ENCODE measurements at places on chromosomes 5 and 9.

DNA sequence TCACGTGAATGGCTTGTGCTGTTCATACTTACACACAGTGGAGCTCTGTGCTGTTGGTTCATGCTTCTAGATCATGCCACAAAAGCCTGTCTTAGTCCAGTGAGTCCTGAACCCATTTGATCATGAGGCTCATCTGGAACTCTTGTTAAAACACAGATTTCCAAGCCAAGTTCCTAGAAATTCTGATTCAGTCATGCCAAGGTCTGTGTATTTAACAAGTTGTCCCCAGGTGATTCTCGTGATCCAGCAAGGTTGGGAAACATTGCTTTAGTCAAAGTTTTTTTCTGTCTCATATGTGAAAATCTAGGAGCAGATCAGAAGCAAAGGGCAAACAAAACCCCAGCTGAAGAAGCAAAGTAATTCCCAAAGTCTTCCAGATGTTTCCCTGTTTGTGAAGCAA lies 112.5 kb upstream of the GAS1 start:
- no peak for DNase-seq

- DNase-seq: no peak
Observed at GRCh38 chr5:86500947-86501346, 116.8 kb upstream of the COX7C start.

GRCh38 chr9:127987103-127987614 lies 6.4 kb upstream of the EEIG1 start:
- no peak for DNase-seq

DNA sequence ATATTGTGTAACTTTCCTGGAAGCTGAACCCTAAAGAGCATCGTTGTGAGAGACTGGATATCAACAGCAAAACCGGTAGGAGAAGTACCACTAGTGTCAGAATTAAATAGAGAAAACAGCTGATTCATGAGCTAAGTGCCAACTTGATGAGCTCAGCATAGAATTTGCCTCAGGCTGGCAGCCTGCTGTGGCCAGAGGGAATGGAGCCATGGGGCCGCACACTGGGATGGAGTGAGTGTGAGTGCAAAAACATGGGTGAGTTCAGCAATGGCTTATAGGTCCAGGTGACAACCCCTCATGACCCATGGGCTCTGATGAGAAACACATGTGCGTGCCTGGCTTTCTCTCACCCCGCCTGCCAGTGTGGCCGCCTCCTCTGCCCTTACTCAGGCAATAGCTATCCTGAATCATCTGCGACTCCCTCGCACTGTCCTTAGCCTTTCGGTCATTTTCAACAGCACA lies 25.4 kb downstream of the ADAMTS16 start:
- no peak for DNase-seq

DNA sequence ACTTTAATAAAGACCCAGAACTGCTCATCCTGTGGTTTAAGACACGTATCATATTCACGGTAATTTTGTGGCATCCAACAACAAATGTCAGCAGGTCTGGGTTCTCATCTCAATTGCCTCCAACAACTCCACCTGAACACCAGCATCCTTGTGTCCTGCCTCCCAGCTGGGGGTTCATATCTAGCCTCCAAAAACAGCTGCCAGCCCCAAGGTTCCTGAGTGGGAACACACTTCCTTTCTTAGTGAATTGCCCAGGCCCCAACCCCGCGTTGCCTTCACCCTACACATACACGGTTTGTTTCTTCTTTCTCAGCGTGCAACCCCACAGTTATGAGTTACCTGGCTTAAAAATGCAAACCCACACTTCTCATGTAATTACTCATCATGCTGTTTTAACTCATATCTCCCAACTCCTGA lies 77.9 kb downstream of the SEMA4D start:
- no peak for DNase-seq

GRCh38 chr5:144024545-144024944 lies 145.9 kb downstream of the YIPF5 start:
- DNase-seq: no peak

GRCh38 chr9:113599646-113600022 lies 136.1 kb downstream of the RGS3 start:
- DNase-seq: no peak

- DNase-seq: no peak
Observed at GRCh38 chr9:127098916-127099553, 23.4 kb downstream of the ANGPTL2 start.

DNA sequence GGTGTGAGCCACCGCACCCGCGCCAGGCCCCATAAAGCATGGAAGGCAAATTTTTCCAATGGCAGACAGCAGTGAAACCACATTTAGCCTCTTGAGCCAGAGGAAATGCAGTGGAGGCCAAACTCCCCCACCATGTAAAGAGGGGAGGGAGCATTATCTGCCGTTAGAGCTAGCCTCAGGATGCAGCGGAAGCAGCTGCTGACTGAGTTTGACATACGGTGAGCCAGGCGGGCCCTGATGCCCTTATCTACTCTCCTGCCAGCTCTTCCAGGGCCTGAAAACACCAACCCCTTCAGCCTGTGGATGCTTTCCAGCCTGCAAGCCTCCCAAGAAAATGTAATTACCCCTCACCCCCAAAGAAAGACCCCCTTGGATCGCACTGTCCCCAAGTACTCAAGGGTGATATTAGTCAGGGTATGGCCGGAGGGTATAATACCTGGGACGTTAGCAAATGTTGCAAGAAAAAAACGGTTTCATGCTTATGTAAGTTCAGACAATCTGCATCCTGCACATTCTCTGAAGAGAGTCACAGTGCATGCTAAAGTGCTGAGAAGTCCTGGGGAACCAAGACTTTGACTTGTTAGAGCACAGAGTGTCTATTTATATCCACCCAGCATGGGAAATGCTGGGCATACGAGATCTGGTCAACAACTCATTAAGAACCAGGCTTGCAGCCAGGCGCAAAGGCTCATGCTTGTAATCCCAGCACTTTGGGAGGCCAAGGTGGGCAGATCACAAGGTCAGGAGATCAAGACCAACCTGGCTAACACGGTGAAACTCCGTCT lies 11.3 kb upstream of the GGTA1 start:
- DNase-seq: no peak

GRCh38 chr5:36240779-36241630 lies 720 bp downstream of the NADK2 start:
- peak; percentile 88 for DNase-seq

GRCh38 chr9:73200694-73201452 lies 49.2 kb downstream of the ANXA1 start:
- peak; percentile 86 for DNase-seq

GRCh38 chr9:89384783-89385182 lies 66.5 kb downstream of the SECISBP2 start:
- DNase-seq: no peak

DNA sequence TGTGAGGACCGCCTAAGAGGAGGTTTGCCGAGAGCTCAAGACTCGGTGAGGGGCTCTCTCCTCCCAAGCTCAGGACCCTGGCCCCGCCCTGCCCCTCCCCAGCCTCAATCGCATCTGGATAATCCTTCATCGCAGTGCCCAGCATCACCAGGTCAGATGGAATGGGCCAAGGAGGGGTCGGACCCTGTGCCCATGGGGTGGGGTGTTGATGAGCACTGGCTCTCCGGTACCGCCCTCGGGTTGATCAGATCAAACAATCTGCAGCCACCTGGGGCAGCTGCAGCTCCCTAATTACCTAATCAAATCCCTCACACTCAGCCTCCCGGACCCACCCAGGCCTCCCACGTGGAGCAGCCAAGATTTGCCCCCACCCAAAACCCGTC lies 24.4 kb upstream of the TDRD7 start:
- no peak for DNase-seq

DNA sequence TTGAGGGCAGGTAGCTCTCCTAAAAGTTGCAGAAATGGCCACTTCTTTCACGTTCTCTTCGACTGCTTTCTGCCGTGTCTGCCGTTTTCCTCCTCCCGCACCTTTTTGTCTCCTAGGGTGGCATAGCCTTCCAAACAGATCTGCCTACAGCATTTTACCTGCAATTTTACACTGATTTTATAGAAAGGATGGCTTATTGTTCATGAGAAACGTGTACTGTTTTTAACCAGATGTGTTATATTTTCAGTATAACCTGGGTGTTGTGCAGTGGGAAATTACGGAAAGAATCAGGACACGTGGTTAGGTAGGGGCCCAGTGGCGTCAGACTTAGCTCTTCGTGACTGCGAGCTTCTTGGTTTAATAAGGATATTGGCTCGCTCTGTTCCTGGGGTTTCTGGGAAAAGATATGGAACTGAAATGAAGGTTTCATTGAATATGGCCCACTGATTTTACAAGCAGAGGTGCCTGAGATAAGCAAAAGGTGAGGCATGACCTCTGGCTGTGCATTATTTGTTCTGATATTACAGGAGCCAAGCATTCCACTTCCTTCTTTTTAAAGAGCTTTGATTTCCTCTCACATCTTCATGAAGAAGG lies 43.7 kb upstream of the PRSS3 start:
- DNase-seq: no peak

DNA sequence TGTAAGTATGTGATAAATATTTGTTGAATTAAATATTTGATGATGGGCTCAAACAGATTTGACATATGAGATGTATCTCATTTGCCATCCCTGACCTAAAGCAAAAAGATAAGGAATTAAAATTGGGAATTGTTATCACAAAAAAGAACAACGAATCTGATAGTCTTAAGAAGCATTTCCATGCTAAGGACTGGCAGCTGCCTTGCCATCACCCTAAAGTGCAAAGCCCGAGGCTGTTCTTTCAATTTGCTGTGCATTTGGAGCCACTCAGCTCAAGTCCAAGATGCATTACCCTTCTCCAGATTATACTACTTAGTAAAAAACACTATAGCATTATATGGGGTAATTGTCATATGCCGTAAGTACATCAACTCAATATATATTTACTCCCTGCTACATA lies 618.3 kb upstream of the CLINT1 start:
- DNase-seq: no peak

- DNase-seq: no peak
Observed at GRCh38 chr9:104982543-104982942, 54.6 kb upstream of the ABCA1 start.

DNA sequence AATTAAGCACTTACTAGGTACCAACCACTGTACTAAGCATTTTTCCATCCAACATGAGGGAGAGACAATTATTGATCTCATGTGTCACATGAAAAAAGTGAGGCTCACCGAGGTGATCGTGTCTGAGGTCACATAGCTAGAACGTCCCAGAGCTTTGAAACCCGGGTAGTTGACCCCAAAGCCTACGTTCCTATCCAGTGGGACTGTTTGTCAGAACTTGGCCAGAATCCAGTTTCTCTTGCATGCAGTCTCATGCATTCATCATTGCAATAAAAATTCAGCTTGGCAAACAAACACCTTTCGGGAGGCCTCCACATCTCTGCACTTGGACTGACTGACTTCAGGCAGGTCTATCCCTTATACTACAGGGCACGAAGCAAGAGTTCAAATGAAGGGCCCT lies 23.4 kb upstream of the FAT2 start:
- no peak for DNase-seq

GRCh38 chr9:87109231-87109631 lies 161.9 kb upstream of the GAS1 start:
- no peak for DNase-seq

- DNase-seq: no peak
Observed at GRCh38 chr5:142115937-142116614, 7.5 kb downstream of the NDFIP1 start.

DNA sequence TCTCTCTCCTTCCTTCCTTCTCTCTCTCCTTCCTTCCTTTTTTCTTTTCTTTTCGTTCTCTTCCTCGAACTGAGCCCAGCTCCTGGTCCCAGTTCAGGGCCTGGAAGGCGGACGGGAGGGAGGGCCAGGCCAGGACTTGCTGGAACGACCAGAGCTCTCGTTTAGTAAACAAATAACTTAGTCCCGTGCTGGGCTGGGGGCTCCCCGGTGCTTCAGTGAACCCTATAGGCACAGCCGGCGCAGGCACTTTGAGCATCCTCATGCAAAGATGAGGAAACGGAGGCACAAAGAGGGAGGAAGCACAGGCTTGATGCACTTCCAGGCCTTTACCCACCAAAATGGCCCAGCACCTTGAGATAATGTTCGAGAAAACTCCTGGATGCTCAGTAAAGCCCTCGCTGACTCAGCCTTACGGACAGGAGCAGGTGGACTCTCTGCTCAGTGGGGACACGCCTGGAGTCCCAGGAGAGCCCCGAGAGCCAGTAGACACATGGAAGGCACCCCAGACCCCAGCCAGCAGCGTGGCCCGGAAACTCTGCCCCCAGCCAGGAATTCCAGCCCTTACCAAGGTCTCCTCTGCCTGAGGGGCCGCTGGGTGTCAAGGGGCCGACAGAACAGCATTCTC lies 18.8 kb downstream of the FAM163B start:
- no peak for DNase-seq

- no peak for DNase-seq
Observed at GRCh38 chr9:98865284-98865875, 57.9 kb downstream of the GALNT12 start.

DNA sequence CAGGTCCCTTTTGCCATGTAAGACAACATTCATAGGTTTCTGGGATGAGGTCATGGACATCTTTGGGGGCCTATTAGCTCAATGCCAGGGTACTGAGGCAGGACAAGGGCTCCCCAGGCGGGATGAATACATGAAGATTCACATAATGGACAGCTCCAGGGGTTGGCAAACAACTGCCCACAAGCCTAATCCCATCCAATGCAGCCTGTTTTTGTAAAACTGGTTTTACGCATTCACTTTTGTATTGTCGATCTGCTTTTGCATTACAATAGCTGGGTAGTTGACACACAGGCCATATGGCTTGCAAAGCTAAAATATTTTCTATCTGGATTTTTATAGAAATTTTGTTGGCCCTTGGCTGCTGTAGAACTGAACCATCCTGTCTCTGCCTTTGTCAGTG lies 248.5 kb upstream of the PANK3 start:
- no peak for DNase-seq

DNA sequence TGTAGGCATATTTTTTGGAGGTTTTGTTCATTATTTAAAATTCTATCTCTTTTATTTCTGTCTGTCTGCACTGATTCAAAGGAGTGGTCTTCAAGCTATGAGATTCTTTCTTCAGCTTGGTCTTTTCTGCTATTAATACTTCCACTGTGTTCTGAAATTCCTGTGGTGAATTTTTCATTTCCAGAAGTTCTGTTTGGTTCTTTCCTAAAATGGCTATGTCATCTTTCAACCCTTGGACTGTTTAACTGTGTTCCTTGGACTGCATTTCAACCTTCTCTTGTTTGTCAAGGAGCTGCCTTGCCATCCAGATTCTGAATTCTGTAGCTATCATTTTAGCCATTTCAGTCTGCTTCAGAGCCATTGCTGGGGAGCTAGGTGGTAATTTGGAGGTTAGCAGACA lies 76.3 kb downstream of the CERT1 start:
- no peak for DNase-seq

GRCh38 chr5:76292620-76293322 lies 110.3 kb upstream of the IQGAP2 start:
- no peak for DNase-seq

GRCh38 chr9:94916956-94917355 lies 190.5 kb downstream of the AOPEP start:
- DNase-seq: peak; percentile 9

DNA sequence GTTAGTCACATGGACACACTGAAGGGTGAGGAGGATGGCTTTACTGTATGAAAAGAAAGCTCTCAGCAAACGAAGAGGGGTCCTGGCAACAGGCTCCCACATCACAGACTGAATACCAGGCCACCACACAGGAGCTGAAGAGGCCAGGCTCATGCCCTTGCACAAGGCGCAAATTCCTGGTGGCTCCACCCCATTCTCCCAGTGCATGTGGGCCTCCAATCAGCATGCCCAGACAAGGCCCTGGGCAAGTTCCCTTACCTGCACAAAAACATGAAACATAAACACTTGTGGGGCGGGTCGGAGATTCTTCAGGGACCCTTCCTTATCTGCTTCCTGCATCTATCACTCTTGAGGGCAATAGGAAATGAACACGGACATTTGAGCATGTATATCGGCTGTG lies 935.8 kb upstream of the EDIL3 start:
- DNase-seq: no peak
